ENCODE measurements at places on chromosomes 3 and 15. TPM values are rescaled to one million over a fixed set of nuclear protein-coding genes. Genes with fewer than 3 reads are reported as not detected.

The CFAP100 gene
- not detected for total RNA-seq

The BOC gene
- total RNA-seq: 0.52 TPM

DNA sequence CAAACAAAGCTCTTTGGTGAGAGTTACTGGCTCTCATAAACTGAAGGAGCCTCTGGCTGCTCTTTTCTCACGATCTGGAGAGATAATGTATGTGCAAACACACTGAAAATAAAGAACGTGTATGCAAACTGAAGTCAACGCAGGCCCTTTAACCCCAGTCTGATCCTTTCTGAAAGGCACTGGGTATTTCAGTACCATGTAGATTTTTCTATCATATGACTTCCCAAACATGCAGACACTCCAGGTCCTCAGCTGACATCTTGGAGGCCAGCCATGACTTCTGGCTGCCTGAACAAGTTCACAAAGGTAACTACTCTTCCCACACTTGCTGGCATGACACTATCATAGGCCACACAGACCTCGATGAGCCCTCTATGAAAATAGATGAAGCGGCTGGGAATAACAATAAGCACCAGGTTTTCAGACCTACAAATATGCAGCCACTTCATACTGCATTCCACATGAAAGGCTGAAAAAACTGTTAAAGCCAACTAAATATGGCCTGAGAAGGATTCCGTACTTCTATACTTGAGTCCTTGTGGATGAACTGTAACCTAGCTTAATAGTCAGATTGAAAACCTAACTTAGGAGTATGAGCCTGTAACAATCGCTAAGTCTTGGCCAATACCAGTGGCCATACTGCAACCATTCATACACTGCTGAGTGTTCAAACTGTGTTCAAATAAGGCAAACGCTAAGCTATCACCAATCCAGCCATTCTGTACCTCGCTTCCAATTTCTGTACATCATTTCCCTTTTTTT lies 121.3 kb downstream of the THRB start:
- peak; percentile 64 for DNase-seq

DNA sequence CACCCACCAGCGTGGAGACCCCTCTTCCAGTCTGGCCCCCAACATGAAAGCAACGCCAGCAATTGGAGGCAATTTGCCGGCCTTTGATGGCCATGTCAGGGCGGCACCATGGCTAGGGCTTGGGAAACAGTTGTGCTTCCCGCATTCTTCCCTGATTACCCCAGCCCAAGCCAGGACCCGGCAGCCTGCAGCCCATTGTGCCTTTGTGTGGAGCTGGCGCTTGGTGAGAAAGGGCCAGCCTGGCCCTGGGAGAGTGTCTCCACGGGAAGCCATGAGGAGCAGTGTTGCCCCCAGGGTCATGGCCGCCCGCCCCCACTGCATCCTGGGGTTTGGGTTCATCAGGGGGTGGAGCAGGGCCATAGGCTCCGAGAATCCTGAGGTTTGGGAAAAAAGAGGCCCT lies 66.0 kb downstream of the DNAJB8 start:
- no peak for DNase-seq

GRCh38 chr15:95883064-95883463 lies 447.4 kb upstream of the NR2F2 start:
- no peak for DNase-seq

The PLSCR2 gene
- total RNA-seq: 1.4 TPM

DNA sequence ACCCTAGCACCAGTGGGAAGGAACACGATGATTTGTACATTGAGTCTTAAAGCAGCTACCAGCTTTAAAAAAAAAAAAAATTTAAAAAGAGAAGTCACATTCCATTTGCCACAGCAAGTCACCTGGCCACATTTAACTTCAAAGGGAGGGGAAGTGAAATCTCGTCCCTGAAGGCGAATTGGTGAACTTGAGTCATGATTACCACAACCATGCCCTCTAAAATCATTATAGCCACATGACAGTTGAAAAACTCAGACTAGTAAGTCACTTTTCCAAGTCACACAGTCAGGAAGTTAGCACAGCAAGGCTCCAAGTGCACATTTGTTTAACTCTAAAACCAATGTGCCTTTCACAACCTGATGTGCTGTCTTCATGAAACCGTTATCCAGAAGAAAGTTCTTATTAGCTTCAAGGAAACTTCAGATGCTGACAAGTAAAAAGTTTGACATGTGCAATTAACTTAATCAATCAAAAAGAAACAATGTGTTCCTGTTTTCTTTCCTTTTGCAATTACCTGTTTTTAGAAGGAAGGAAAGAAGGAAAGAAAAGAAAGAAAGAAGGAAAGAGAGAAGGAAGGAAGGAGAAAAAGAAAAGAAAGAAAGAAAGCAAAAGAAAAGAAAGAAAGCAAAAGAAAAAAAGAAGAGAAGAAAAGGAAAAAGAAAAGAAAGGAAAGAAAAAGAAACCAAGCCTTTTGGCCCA lies 8.3 kb upstream of the THSD4 start:
- no peak for DNase-seq

DNA sequence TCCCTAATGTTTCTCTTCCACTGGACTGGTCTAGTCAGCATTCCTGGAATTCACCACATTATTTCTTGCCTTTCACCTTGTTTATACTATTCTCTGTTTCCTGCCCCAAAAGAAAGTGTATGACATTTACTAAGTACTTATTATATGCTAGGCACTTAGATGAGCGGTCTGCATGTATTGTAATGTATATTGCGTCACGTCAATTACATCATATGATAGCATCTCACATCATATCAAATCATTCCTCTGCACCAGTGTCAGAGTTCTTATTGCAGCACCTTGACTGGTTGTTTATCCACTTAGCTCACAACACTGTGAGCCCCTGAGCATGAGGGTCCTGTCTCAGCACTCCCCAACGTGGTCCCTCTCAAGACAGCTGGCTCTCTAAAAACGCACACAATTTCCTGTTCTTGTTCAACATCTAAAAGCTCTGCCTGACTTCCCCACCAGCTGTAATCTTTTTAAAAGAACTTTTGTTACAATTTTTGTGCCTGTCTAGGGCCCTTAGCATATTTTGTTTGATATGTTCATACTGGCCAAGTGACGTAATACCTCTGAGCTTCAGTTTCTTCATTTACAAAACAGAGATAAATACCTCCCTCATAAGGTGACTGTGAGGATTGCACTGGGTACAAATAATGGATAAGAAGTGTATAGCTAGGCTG lies 58.8 kb downstream of the ARHGAP31 start:
- DNase-seq: peak; percentile 65

The ANKRD34C gene
- not detected for total RNA-seq

- DNase-seq: no peak
Measured at GRCh38 chr3:123346021-123346420, 102.9 kb downstream of the ADCY5 start.

The PTH1R gene
- total RNA-seq: 106 TPM

DNA sequence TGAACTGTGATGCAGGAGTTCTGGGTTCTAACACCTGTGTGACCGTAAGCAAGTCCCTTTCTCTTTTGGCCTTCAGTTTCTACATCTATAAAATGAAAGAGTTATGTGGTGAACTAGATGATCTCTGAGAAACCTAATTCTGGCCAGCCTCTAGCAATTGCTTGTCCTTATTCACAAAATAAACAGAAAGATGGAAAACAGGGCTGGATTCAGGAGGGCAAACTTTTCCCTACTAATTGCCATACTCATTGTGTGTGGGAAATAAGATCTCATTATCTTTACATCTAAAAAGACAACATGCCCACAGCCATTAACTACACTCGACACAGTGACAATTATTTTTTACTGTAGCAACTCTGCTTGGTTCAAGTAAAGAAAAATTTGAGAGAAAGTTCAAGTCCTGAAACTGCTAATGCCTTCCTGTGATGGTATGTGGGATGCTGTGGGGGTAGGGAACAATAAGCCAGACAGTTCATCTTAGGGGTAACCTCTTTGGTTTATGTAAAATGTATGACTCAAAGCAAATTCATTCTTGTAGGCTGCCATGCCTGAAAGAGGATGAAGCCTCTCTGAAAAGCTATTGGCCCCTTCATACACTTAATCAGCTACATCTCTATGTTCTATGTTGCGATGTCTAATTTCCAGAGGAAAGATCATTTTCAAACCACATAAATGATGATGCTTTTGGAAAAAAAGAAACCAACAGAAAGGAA lies 177.6 kb upstream of the BCL6 start:
- DNase-seq: peak; percentile 72

DNA sequence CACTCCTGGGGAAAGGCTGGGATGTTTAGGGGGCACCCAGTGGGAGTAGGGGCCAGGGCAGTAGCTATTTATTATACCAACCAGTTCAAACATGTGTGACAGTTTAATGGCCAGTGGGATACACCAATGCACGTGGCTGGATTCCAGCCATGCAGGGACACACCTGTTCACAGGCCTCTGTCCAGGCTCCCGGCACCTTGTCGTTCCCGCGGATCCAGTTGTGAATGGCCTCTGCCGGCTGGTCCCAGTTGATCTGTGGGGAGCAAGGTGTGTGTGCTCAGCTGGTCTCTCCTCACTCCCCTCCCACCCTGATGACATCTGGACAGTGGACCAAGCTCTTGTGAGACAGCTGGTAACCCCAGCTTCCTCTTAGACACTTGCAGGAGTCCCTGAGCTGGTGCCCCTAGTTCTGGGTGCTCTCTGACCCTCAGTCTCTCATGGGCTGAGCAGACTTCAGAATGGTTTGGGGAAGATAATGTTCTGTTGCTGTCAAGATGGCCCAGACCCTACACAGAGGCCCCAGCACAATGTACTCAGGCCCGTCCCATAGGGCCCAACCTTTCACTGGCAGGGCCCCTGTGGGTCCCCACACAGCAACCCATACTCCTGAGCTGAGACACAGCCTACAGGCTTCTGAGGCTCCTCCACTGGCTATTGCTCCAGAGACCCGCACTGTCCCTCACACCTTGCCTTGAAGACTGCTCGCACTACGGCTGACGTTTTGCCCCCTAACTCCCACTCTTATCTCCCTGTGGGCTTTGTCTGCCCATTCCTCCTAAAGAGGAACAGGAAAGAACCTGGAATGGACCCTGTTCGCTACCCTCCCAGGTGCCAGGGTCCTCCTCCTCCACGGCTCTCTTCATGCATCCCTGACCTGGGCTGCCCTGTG lies 25.8 kb downstream of the ALDH1L1 start:
- no peak for DNase-seq

DNA sequence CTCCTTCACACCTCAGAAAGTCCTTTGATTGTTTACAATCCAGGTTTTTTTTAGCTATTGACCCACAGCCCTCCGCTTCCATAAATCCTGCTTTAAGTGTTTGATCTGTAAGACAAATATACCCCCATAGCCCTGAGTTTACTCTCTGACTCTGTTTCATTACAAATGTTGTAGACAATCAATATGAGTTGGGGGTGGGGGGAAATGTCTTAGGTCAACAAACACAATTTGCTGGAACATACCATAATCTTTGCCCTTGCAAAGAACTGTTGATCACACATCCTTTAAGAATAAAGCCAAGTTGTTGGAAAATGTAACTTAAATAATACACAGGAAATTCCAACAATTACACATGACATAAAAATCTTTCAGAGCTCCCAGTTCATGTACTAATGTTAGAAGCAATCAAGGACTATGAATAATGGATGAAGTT lies 301.8 kb upstream of the SEMA6D start:
- no peak for DNase-seq

All from renal cortical epithelial cell (primary cell).